HTR-8/SVneo (cell line): ENCODE measurements at places on chromosomes 3 and 15.

DNA sequence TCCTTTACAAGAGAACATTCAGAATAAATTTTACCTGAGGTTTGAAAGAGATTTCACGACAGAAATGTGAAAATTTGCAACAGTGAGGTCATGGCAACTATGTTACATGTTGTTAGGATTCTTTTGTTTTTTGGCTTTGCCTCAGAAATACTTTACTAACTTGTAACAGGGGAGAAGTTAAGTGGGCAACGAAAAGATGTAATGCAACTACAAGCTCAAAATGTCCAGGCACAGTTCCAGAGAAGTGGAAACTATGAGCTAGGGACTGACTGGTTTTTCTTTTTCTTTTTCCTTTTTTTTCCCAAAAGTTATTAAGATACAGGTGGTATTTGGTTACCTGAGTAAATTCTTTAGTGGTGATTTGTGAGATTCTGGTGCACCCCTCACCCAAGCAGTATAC, 111.5 kb upstream of the PPP2R3A start:
- DNase-seq: no peak

DNA sequence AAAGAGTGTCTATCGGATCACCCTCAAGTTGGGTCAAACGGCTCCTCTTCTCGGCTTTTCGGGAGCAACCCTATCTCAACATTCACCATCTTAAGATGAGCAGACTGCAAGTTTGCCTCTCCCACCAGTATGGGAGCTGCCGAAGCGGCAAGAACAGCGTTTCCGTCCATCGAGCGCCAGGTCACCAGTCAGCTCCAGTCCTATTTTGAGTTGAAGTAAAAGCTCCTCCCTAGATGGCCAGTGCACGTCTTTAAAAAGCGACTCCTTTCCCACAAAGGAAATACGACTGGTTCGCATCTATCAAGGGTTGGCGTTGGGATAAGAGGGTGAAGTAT, 369 bp upstream of the U2SURP start:
- DNase-seq: no peak

GRCh38 chr15:101266034-101266433, 11.3 kb downstream of the SELENOS start:
- no peak for DNase-seq

DNA sequence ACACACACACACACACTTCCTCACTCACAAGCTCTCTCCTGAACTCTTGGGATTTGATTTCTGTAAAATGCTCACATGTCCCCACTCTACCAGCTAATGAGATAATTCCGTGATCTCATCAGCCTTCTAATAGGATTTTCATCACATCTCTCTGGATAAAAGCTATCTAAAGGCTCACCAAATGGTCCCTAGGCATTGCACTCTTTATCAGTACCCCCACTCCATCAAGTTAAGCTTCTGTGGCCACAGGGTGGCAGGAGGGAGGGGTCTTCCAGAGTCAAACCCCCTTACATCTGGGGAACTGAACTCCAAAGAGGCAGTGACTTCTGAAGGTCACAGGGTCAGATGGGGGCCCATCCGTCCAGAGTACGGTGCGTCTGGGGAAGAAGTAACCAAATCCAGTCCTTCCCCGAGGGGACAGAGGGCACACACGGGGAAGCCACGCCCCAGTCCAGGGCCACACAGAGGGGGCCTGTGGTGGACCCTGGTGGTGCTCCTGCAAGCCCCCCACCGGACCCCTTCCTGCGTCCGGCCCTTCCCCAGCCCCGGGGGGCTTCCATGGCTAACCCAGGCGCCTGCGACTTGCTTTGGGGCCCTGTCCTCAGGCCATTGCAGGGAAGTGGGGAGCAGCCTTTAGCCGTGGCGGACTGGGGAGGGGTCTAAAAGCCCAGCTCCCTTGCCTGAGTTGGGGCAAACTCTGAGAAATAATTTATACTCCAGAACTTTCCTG, 25.5 kb downstream of the CPN2 start:
- DNase-seq: no peak

DNA sequence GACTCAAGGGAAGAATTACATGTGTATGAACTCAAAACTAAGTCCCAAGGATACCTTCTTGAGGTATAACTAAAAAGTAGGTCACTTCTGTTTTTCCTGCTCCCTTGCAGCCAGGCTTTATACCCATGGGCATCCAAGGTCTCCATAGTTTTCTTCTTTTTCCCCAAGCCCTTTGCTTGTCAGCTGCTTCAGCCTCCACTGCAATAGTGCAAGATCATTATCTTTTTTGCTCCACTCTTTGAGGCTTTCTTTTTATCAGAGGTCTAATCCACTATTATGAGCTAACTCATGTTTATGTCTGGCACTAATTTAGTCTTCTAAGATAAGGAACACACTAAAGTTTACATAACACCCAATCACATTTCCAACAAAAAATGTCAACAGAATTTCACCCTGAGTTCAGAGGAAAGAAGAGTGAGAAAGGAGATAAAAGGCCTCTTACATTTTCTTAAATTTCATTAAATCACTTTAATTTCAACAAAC, 121.2 kb upstream of the LSAMP start:
- no peak for DNase-seq

- no peak for DNase-seq
Measured at GRCh38 chr15:31402511-31403056, 75.9 kb downstream of the KLF13 start.

GRCh38 chr3:107430214-107430995, 53.2 kb downstream of the CCDC54 start:
- no peak for DNase-seq

DNA sequence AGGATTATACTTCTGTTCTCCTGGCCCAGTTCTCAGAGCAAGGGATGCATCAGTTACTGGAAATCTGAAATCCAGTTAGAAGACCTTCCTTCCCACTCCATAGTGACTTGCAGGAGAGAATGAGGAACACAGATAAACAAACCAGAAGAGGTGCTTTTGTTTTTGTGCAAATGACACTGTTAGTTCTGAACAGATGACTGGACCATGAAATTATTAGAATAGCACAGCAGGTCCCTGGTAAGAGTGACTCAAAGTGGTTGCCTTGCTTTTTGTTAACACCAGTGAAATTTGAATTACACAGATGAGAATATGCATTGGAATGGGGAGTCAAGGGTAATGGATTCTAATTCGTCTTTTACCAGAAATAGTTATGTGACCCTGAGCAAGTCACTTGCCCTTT, 30.4 kb upstream of the LRIG1 start:
- no peak for DNase-seq

- DNase-seq: no peak
Measured at GRCh38 chr3:129112308-129113052, 9.1 kb downstream of the RAB43 start.

DNA sequence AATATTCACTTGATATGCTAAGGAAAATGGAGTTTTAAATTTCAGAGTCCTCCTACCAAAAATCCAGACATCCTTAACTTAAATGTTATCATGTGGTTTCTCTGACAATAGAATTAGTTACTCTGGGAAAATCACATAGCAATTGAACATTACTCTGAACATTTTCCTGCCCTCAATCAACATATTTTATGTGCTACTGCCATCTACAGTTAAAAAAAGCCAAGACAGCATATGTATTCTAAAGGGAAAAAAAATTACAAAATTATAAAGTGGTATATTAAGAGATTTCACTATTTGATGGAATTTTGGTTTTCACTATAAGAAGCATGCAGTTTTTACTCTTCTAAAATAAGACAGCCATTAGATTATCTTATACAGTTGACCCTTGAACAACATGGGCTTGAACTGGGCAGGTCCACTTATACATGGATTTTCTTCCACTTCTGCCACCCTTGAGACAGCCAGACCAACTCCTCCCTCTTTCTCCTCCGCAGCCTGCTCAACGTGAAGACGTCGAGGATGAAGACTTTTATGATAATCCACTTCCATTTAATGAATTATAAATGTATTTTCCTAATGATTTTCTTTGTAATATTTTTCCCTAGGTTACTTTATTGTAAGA, 122.3 kb downstream of the ATP1B3 start:
- DNase-seq: no peak

DNA sequence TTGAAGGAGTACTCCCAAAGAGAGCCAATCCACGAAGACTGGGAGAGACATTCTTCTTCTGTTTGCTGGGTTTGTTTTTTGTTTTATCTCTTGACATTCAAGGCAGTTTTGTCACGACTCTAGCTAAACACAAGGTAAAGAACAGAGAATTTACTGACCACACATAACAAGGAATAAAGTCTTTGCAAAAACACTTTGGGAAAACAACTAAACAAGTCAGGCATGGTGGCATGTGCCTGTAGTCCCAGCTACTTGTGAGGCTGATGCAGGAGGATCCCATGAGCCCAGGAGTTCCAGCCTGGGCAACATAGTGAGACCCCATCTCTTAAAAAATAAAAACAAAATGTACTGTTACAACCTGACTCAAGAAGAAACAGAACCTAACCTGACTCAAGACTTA, 28.0 kb downstream of the TBC1D5 start:
- DNase-seq: no peak

DNA sequence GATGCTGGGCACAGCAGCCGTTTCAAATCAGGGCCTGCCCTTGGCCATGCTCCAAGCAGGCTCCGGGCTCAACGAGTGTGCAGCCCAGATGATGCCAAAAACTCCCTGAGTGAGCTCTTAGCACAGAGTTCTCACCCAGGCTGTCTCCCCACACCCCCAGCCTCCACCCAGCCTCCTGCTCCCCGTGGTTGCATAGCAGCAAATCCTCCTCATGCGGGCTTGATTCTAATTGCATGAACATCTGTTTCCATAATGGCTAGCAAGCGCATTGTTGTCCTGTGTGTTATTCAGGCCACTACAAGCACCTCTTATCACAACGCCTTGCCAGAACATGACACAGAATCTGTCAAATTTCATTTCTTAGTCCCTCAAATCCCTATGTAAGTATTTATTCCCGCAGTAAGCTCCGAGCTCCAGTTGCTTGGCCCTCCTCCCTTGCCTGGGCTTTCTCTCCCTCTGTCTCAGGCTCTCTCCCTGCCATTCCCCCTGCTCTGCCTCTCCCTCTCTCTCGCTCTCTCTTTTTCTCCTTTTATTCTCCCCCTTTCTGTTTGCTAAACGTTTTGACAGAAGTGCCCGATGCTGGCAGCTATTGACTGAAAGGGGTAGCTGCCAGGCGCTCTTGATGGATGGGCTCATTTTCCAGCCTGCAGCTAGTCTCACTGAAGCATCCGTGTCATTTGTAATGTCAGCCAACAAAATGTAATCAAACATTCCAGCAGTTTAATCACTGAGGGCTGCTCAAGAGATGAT, 306.5 kb downstream of the IL20RB start:
- no peak for DNase-seq

DNA sequence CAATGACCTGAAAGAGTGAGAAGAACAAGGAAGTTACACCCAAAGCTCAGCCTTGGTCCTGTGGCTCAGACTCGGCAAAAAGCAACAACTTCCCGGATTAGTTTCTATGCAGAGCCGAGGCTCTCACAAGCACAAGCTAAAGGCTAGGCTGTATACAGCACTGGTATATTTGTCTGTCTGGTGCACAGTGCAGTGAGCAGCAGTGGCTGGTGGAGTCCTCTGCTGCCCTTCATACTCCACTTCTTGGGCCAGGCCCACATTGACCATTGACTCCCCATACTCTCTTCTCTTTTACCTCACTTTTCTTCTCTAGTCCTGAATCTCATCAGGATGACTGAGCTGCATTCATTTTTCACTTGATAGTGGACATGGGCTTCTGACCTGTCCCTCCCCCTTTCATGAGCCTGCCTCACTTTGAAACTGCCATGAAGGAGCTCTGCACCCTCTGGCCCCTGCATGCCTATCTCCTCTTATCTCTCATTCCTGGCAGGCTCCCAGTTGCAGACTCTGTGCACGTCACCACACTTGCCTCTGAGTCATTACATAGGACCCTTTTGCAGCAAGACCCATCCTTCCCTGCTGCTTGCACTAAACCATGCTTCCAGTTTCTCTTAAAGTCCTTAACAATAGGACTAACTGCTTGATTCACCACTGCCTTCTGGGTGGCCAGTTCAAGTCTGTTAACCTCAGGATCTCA, 379.3 kb downstream of the NTRK3 start:
- DNase-seq: peak; percentile 56

GRCh38 chr3:119469418-119470189, 841 bp downstream of the POGLUT1 start:
- peak; percentile 19 for DNase-seq

- DNase-seq: no peak
Measured at GRCh38 chr3:18223974-18224373, 201.2 kb downstream of the SATB1 start.

DNA sequence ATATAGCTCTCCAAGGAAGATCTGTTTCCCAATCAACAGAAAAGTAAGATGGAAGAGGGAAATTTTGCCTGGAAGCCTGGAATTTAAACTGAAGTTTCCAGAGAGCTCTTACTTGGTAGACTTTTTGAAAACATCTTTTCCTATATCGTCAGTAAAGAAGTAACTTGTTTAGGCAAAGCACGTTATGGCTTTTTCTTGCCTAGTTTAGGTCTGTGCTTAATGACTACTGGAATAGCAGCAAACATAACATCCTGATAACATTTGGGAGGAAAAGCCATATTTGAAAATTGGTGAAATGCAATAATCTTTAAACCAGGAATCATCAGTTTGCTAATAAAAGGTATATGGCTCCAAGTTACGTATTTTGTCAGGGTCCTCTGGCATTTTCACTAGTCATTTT, 160.4 kb upstream of the CGNL1 start:
- DNase-seq: no peak

DNA sequence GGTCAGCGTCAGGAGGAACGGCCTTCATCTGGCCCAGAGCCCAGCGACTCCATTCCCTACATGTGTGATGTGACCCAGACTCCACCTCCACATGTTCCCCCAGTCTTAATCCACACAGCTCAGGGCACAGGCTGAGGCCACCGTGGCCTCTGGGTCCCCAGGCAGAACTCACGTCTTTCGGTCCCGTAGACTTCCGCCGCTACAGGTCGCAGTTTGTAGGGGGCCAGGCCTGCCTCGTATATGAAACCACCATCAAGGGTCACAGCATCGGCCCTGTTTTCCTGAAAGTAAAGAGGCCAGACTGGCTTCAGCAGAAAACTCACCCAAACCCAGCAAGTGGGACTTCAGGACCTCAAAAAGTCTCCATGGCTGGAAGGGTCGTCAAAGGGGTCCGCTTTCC, 8.6 kb downstream of the LTF start:
- DNase-seq: no peak

DNA sequence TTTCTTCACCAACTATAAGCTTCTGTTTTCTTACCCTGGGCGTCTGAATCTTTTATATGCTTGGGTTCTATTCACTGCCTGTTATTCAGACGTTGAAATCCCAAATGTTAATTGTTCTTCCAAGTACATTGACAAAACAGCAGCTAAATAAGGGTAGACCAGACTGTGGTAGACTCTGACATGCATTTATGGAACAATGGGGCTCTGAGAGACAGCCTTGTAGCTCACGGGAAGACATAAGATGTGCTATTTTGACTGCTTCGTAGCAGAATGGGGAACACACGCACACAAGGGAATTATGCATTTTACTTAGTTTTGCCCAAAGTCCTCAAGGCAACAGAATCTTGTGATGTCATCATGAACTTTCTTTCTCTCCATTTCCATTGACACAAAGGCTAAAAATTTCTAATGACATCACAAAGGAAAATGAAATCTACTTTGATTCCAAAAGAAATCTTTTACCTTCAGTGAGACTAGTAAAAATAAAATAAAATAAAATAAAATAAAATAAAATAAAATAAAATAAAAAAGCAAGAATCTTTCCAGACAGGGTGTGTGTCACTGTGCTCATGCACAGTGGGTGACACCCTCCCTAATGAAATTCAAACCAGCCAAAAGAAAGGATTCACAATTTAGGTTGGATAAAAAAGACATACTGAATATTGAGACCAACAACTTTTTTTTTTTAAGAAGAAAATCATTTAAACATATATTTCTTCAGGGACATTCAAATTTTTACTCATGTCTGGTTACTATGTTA, 346.6 kb downstream of the ZBTB20 start:
- no peak for DNase-seq

GRCh38 chr15:70376031-70376928, 278.6 kb upstream of the TLE3 start:
- no peak for DNase-seq

GRCh38 chr3:122003112-122003511, 18.9 kb downstream of the ILDR1 start:
- no peak for DNase-seq
